Activated CD4-positive, alpha-beta T cell treated with anti-CD3 and anti-CD28 coated beads, Interleukin-2, amount 50 U/mL, for 4 hours (primary cell): ENCODE measurements at places on chromosomes 3 and 15.

DNA sequence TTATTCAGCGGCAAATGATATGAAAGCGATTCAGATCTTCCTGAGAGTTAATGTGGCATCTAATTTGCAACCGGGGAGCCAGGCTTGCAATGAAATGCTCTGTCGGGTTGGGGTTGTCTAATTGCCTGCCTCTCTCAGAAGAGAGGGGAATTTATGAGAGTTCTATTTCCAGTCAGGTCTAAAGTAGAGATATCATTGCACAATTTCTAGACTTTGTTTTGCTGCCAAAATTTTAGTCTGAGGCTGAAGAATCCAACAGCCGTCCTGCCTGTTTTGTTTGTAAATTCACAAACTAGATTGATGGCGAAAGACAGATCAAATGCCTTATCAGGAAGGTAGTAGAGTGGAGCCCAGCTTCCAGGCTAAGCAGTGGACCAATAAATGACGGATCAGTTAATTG lies 610 bp downstream of the LIPC start:
- no peak for DNase-seq

- DNase-seq, result no peak
Observed at GRCh38 chr3:194382196-194382891, 12.8 kb upstream of the LRRC15 start.

GRCh38 chr3:36648241-36649034 lies 115.9 kb downstream of the DCLK3 start:
- no peak for DNase-seq

DNA sequence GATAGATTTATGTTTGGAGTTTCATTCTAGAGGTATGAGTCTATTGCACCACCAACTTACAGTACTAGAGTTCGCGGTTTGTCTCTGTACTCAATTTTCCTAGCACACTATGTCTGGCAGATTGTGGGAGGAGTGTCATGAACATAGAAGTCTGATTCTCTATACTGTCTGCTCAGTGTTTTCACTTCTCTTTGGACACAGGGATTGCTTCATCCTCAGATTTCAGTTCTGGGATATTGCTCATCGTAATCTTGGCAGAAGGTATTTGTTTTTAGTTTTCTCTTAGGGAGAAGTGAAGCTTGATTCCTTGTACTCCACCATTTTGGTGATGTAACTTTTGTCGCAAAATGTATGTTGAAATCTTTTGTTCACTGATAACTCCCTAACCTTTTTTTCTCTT lies 27.8 kb upstream of the AZI2 start:
- no peak for DNase-seq

DNA sequence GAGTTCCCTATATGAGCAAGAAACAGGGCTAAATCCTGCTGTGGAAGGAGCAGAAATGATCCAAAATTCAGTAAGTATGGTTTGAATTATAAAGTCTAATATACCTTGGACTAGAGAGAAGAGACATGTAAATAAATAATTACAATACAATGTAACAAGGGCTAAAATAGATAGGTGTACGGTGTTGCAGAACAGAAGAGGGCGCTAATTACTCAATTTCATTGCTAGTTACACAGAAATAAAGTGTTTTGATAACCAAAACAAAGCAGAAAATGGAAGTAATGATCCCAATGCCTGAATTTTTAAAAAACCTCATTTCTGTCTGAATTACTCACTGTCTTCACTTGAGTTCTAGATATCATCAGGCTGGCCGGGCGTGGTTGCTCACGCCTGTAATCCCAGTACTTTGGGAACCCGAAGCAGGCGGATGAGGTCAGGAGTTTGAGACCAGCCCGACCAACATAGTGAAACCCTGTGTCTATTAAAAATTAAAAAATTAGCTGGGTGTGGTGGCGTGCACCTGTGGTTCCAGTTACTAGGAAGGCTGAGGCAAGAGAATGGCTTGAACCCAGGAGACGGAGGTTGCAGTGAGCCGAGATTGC lies 8.3 kb upstream of the PLCH1 start:
- DNase-seq, result no peak
